ENCODE measurements at places on chromosomes 4 and X.

GRCh38 chr4:4386296-4386735 is 586 bp upstream of the NSG1 start:
- no peak for DNase-seq

GRCh38 chr4:110619463-110620247 is 3.2 kb downstream of the PITX2 start:
- DNase-seq, result no peak

GRCh38 chr4:35754047-35754446 is 490.3 kb downstream of the ARAP2 start:
- no peak for DNase-seq

- DNase-seq, result no peak
Measured at GRCh38 chrX:45762699-45763647, 562.3 kb upstream of the DIPK2B start.

DNA sequence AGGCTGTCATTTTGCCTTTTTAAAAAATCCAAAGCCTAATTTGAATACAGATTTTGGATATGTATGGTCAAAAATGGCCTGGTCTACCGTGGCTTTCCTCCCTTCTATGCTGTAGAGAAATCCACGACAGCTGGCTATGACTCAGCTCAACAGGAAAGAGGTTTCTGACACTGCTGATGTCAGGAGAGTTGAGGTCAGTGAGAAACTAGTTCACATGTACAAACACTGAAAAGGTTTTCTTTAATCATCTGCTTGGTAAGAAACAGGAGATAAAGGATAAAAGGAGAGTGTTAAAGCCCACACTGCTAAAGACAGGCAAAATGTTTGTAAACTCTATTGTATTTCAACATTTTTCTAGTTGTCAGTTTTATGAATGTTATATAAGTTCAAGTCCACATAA is 113.9 kb downstream of the NYX start:
- peak; percentile 2 for DNase-seq

DNA sequence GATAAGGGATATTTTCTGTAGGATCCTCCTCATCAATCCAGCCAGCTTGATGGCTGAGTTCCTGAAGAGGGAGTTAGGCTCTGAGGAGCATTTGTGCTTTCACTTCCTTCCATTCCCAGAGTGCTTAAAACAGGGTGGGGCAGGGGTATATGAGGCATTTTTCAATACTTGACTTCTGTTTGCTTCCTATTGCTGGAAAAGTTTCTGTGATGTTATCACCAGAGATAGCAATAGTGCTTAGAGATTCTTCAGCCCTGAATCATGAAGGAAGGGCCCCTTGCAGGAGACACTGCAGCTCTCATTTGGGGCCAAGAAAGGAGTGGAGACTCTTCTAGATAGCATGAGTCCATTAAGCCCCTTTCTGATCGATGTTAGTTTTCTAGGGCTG is 166.7 kb upstream of the RPS6KA3 start:
- no peak for DNase-seq

- no peak for DNase-seq
Measured at GRCh38 chr4:74369855-74370254, 4.9 kb downstream of the EREG start.

- DNase-seq, result no peak
Measured at GRCh38 chrX:37786624-37787422, 7.0 kb downstream of the CYBB start.

GRCh38 chrX:1026263-1027015 is 186.0 kb downstream of the CRLF2 start:
- DNase-seq, result no peak

DNA sequence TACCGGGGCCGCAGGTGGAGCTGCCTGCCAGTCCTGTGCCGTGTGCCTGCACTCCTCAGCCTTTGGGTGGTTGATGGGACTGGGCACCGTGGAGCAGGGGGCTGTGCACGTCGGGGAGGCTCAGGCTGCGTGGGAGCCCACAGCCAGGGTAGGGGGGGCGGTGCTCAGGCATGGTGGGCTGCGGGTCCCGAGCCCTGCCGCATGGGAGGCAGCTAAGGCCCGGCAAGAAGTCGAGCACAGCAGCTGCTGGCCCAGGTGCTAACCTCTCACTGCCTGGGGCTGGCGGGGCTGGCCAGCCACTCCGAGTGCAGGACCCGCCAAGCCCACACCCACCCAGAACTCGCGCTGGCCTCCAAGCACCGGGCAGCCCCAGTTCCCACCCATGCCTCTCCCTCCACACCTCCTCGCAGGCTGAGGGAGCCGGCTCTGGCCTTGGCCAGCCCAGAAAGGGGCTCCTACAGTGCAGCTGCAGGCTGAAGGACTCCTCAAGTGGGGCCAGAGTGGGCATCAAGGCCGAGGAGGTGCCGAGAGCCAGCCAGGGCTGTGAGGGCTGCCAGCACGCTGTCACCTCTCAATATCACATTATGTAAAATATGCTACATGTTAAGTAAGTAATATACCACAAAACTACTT is 104.1 kb downstream of the COX7B2 start:
- DNase-seq, result no peak

DNA sequence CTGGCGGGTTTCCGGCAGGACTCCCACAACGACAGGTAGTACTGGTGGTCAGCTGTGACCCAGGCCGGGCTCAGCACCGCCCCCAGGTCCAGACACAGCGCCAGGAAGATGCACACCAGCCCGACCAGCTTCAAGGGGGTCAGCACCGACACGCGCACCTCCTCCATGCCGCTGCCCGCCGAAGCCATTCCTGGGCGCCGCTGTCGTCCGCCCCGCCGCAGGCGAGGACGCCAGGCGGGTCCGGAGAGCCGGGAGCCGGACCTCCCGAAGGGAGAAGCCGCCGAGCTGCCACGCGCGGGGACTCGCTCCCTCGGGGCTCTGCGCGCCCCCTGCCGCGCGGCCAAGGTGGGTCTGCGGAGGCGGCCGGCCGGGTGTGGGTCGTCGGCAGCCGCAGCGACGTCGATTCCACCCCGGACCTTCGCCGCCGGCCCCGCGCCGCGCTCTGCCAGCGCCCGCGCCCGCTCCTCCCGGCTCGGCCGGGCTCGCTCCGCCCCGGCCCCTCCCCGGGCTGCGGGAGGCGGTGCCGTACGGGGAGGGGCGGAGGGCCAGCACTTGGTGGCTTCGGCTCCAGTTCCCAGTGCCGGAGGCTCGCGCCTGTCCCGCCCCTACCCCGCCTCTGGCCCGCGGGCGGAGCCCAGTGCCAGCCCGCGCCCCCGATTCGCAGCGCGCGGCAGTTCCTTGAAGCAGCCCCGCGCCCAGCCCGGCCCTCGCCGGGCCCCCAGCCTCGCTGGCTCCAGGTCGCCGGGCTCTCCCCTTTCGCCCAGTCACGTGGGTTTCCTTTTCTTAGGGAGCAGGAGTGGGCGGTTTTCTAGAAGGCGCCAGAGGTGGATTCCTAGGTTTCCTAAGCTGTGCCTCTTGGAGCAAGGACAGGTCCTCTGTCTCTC is at the start of gene TMEM47:
TMEM47 (minus strand) TSS at position 444 of the 884 bp plus-strand sequence; CDS start at position 188, 256 bp downstream.
- no peak for DNase-seq

DNA sequence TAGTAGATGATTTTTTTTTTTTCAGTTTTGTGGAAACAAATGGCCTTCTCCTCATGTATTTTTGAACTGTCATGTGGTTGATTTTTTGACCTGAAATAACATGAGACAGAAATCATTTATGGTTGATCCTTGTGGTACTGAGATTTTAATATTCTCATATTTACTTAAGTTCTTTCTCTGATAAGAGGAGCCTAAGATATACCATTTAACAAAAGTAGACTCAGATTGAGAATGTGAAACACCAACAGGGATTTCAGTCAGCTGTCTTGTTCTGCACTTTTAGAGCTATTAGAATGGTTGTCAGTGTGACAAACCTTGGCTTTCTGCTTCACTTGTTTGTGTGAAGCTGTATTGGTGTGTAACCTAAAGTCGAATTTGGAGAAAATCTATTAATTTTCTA is 575.7 kb downstream of the SPOCK3 start:
- DNase-seq, result no peak

DNA sequence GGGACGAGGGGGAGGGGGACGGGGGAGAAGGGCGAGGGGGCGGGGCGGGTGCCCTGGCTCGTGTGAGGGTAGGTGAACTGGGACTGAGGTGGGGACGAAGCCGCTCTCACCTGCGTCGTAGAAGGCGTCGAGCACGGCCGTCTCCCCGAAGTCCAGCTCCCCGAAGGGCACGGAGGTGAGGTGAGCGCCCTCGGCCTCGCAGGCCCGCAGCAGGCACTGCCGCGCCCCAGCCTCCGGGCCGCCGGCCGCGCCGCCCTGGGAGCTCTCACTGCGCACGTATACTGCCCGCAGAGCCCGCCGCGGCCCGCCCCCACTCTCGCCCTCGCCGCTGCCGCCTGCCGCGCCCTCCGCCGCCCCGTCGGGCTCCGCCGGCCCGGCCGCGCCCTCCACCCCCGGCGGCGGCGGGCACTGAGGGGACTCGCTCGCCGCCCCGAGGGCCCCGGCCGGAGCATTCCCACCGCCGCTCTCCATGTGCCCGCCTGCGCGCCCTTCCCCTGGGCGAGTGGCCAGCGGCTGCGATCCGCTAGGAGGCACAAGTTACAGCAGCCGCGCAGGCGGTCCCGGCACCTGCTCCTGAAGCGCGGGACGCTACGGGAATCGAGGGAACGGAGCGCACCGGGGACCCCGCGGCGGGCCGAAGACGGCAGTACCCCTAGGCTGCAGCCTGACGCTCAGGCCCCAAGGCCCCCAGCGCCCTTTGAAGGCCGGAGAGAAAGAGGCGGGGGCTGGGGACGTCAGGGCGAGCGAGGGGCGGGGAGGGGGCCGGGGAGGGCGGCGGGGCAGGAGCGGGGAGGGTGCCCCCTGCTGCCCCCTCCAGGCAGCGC is at the start of gene MAP3K15:
MAP3K15 (minus strand) TSS at position 718 of the 824 bp plus-strand sequence; CDS start at position 471, 247 bp downstream.
- no peak for DNase-seq

GRCh38 chrX:119236623-119237561 is 807 bp downstream of the PGRMC1 start:
- no peak for DNase-seq

DNA sequence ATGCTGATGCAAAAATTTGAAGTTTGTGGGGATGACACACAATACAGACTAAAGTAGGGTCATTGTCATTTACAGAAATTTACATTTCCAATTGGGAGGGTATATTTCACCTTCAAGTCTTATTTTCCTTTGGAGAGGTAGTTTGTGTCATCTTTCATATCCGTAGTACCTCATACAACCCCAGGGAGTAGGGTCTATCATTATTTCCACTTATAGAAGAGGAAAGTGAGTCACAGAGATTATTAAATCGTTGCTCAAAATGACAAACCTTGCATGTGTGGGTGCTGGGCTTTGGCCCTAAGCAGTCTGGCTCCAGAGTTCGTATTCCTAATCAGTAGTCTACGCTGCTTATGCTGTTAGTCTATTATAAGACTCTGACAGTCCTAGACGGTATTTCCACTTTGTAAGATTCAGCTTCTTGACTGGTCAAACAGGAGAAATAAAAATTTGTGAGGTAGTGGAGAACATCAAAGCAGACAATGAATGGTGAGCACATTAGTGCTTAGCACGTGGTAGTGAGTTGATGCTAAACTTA is 516.5 kb downstream of the PCDH7 start:
- DNase-seq, result no peak

GRCh38 chr4:4274226-4274625 is 15.7 kb downstream of the LYAR start:
- DNase-seq, result no peak

DNA sequence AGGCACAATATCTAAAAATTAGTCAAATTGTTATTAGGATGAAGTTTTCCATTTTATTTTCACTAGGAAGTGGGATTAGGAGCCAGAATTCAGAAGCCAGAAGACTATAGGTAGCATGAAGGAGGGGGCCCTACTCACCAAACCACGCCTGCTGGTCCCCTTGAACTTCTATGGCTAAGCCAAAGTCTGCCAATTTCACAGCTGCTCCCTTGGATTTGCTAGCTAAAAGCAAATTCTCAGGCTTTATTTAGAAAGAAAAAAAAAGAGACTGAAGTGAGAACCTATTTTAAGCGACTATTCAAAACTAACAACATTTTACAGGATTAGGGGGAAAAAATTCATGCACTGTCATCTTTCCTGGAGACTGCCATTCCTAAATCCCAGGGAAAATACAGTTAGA is 224.3 kb downstream of the CAMK2D start:
- no peak for DNase-seq

GRCh38 chr4:118867311-118868067 is 21.2 kb upstream of the SYNPO2 start:
- DNase-seq, result no peak

DNA sequence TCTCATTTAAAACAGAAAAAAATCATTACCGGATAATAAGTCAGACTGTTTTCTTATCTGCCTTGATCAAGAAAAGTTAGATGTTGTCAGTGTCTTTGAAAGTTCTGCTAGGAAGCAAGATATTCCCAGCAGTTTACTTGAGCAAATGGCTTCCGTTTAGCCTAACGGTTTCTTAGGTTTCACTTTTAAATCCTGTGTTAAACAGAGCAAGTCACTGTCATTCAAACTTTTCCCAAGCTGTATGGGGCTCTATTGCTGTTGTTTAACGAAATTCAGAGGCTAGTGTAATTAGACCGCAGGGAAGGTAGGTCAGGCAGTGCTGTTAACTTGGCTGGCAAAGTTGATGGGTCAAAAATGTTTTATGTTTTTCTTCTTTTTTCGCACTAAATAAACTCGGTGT is 80.3 kb upstream of the NEIL3 start:
- no peak for DNase-seq

GRCh38 chr4:142414366-142414990 is 431.6 kb downstream of the INPP4B start:
- DNase-seq, result no peak

Measured in stimulated activated CD8-positive, alpha-beta memory T cell treated with anti-CD3 and anti-CD28 coated beads, Interleukin-2, amount 100 ng/mL, for 1 hour (primary cell).